Activated naive CD4-positive, alpha-beta T cell treated with anti-CD3 and anti-CD28 coated beads, Interleukin-2, amount 50 U/mL, for 72 hours (primary cell): ENCODE measurements at places on chromosomes 16 and 17.

- no peak for DNase-seq
These were observed 2.8 kb downstream of the KRTAP4-9 start for GRCh38 chr17:41107941-41108450.

- DNase-seq: no peak
These were observed 15.1 kb downstream of the SYT17 start for GRCh38 chr16:19183187-19183586.

DNA sequence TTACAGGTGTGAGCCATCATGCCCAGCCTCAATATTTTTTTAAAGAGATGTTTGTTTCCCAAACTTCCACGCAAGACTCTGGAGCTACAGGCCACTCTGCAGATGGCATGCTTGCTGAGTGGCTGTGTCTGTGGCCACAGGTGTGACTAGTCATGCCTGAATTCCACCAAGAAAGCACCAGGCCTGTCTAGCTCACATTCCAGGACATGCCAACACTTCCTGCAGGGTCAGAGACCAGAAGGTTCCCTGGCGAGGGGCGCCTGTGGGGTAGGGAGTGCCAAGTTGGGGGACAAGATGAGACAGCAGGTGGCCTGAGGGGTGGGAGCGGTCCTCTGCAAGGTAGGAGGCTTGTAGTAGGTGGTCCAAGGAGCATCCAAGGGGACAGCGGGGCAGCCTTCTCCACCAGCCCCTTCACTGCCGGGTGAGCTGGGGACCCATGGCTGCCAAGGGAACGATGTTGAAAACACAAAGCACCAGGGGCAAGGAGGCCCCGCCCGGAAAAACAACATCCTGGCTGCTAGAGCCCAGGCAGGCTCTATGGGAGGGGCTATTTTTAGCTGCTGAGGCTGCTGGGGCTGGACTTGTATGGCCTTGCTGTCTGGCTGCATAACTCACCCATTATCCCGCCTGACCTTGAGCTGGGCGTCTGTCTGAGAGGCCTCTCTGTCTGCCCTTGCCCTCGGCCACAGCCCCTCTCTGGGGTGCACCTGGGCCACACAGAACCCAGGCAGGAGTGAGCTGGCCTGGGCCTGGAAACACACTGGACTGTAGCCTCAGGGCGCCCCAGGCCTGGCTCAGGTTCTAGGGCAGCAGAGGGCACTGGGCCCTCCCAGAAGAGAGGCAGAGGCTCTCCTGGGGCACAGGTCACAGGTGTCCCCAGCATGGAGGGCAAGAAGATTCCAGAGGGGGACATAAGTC is 5.7 kb downstream of the TRIM47 start:
- DNase-seq: no peak

DNA sequence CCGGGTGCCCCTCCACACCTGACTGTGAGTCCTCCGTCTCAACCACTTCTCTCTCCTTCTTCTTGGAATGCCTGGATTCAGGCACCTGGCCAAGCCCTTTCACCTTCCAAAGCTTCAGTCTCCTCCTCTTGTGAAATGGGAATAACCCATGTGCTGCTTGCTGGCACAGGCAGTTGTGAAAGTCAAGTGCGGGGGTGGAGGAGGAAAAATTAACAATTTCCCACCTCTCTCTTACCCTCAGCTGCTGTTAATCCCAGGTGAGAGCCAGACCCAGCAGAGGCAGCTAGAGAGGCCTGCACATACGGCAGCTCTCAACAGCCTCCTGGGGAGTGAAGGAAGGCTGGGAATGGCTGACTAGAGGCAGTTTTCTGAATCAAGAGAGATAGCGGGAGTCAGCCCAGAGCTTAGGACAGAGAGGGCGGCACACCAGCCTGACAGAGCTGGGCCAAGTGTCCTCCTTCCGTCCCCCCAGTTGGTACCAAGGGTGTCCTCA is 77.9 kb upstream of the LGALS9 start:
- DNase-seq: no peak

GRCh38 chr17:57033296-57033695 is 51.8 kb upstream of the AKAP1 start:
- no peak for DNase-seq

GRCh38 chr17:72011561-72011960 is 109.3 kb upstream of the SOX9 start:
- DNase-seq: no peak

DNA sequence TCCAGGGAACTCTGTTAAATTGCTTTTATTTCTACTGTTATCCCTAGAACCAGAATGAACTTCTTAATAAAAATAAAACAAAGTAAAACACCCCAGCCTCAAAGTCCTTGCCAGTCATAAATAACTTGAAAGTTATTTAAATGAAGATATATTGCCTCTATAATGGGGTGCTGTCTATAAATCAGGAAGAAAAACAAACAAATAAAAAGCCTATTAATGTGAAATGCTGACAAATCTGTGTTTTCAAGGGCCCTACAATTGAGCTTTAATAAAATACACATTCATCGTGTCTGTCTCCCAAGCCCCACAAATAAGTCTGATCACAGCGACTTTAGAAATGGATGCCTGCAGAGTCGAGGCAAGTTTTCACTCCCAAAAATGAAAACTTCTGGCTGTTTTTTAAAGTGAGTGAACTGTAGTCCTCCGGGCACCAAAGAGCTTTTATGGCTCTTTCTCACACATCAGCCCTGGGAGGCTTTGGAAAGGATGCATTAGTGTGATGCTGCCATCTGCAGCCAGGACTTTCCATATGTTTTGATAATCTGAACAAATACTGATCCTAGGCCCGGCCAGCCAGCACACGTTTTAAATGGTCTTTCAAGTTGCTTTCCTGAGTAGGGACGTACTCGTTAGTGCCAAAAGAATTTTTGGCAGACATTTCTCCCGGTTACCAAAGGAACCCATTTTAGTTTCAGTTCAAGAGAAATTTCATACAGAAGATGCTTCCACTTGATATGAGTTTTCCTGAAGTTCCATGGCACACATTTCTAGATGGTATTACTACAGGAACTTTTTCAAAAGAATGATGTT is 16.3 kb downstream of the NACA2 start:
- DNase-seq: no peak

GRCh38 chr17:27523712-27524111 is 67.5 kb downstream of the KSR1 start:
- DNase-seq: no peak

GRCh38 chr17:61221597-61222471 is 177.8 kb upstream of the TBX2 start:
- no peak for DNase-seq

GRCh38 chr16:84545114-84545737 is 40.8 kb upstream of the MEAK7 start:
- no peak for DNase-seq

GRCh38 chr17:79043191-79043930 is 19.4 kb downstream of the C1QTNF1 start:
- DNase-seq: no peak

- DNase-seq: peak; percentile 64
These were observed 119.1 kb upstream of the SMURF2 start for GRCh38 chr17:64781014-64781756.

- DNase-seq: no peak
These were observed 433.6 kb downstream of the HAPSTR1 start for GRCh38 chr16:9525037-9525436.

GRCh38 chr16:28161626-28162025 is 50.1 kb downstream of the XPO6 start:
- DNase-seq: no peak

- DNase-seq: peak; percentile 96
These were observed 1.5 kb upstream of the UBALD1 start for GRCh38 chr16:4616047-4616811.

GRCh38 chr17:1374431-1375177 is 25.4 kb downstream of the YWHAE start:
- no peak for DNase-seq

DNA sequence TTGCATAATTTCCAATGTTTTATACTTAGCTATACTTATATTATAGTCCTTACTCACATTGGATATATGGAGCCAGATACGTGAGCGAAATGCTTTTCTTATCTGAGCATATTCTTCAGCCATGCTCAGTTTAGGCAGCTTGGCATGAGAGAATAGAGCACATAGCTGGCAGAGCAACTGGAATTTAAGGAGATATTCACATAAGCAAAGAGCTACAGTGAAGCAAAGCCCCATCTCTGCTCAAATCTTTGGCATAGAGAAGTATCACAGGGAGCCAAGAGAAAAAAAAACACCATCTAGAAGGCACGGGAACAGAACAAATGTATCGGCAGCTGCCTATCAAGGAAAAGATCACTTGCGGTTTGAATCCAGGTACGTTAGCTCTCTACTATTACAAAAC is 734.2 kb upstream of the KIF2B start:
- DNase-seq: no peak

GRCh38 chr17:12522743-12523183 is 142.9 kb upstream of the MYOCD start:
- no peak for DNase-seq

GRCh38 chr17:82559566-82560251 is 40.2 kb downstream of the FOXK2 start:
- no peak for DNase-seq

- DNase-seq: no peak
These were observed 14.2 kb downstream of the C16orf82 start for GRCh38 chr16:27080895-27081294.

GRCh38 chr16:15034266-15035162 is 21.4 kb downstream of the NTAN1 start:
- no peak for DNase-seq

- peak; percentile 3 for DNase-seq
These were observed 540.3 kb downstream of the WWOX start for GRCh38 chr16:78639775-78640174.

DNA sequence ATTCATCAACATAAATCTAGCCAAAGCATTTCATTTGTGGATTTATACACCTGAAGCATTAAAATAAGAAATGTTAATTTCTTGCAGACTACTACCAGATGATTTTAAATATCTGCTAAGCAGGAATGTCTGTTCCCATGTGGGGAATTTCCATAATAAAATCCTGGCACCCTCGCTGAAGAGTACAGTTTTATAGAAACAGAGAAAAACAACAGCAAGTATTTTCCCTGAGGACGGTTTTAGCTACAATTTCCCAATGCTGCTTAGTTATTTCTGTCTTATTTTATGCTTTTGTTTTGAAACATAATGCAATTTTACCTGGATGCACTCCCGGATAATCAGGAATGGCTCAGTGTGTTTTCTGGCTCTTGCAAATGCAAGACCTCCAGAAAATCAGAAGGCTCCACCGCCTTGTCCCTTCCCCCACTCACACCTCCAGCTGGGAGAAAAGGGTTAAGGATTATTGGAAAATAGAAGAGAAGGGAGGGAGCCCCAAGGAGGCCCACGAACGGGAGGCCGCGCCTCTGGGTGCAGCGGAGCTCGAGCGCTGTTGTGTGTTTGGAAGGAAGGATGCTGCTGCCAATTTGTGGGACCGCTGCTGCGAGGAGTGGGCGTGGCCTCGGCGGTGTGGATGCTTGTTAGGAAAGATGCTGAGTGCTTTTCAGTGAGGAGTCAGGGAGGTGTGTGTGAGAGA is at the start of gene CNTNAP4:
Gene CNTNAP4, plus strand, starts transcription at position 657 of the 694 bp plus-strand sequence. CDS start 262 bp downstream, outside the sequence.
- no peak for DNase-seq

DNA sequence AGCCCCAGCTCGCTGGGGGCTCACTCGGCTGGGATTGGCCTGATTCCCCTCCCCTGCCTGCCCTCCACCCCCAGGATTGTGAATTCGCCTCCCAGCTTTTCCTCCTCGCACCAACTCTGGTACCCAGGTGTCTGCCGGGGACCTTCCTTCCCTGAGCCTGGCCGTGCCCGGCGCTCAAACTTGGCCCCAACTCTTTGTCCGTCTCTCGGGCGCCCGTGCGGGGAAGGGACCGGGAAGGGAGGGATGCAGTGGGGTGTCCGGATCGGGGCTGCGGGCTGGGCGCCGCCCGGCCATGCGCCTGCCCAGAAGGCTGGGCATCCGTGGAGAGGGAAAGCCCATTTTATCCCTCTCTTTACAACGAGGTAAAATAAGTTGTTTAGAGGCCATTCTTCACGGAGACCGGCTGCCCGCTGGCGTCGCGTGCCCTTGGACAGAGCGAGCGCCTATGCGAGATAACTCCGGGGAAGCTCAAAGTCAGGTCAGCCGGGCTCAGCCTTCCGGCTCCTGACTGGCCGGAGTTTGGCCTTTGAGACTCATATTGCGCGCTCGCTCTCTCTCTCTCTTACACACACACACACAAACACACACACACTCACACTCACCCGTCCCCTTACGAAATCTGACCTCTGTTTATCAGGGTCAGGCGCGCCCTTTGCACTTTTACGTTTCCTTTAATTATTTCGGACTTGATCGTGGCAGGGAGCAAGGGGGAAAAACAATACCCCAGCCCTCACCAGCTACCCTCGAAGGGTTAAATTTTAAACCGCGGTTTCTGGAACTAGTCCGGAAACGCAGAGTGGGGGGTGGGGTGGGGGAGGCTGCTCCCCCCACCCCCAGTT is 774 bp upstream of the MAF start:
- peak; percentile 18 for DNase-seq

- no peak for DNase-seq
These were observed 35.6 kb downstream of the ABR start for GRCh38 chr17:1144162-1144561.

- DNase-seq: no peak
These were observed 60.4 kb upstream of the MMP2 start for GRCh38 chr16:55418586-55418985.

DNA sequence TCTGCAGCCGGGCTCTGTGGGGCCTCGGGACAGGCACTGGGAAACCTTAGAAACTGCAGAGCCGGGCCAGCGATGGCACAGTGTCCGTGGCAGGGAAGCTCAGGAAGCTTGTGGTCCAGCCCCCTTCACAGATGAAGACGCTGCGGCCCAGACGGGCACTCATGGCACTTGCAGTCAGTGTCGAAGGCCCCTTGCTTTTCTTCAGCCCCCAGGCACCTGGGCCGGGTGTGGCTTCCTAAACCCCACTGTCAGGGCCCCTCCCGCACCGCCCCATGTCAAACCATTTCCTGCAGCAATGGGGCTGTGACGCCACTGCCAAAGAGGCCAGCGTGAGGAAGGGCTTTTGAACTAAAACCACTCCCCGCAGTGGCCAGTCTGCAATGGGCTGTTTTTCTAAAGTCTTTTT is 164.0 kb downstream of the LAT start:
- no peak for DNase-seq

DNA sequence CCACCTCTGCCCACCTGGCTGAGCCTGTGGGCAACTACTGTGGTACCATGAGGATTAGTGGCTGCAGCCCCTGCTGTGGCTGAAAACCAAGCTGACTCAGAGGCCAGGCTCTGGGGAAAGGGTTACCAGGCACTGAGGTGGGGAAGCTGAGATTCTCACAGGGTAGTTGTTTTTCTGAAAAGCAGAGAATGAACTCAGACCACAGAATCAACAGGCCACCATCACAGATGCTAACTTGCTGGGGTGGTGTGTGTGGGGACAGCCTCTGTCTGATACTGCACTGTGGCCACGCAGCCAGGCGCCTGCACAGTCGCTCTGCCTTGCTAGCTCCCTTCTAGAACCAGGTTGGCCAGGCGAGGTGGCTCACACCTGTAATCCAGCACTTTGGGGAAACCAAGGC is 28.8 kb downstream of the NPLOC4 start:
- no peak for DNase-seq

DNA sequence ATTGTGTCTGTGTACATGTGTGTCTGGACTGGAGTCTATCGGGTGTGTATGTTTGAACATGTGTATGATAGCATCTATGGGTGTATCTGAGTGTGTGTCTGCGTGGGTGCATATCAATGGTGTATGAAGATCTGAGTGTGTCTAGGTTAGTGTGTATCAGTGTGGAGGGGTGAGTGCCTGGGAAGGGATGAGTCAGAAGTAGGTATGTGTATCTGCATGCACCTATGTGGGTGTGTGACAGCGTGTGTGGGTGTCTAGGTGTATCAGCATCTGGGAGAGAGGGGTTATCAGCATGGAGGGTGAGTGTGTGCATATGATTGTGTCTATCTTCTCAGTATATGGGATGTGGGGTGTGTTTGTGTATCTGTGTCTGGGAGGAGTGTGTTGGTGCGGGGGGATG is 58.2 kb upstream of the LHX1 start:
- no peak for DNase-seq
